ENCODE measurements at places on chromosomes 2 and 18.

DNA sequence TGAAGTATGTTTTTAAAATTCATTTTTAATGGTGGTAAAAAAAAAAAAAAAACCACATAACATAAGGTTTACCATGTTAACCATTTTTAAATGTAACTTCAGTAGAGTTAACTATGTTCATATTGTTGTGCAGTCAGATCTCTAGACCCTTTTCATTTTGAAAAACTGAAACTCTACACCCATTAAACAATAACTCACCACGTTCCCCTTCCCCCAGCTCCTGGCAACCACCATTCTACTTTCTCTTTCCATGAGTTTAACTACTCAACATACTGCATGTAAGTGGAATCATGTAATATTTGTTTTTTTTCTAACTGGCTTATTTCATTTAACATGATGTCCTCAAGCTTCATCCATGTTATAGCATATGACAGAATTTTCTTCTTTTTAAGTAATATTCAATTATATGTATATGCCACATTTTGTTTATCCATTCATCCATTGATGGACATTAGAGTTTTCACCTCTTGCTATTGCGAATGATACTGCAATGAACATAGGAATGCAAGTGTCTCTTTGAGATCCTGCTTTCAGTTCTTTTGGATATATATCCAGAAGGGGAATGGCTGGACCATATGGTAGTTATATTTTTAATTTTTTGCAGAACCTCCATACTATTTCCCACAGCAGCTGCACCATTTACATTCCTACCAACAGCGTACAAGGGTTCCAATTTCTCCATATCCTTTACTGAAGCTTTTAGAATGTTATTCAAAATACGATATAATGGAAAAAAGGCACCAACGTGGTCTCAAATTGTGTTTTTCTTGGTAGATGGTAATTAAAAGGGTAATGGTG is 91.0 kb downstream of the SPTBN1 start:
- no peak for DNase-seq

DNA sequence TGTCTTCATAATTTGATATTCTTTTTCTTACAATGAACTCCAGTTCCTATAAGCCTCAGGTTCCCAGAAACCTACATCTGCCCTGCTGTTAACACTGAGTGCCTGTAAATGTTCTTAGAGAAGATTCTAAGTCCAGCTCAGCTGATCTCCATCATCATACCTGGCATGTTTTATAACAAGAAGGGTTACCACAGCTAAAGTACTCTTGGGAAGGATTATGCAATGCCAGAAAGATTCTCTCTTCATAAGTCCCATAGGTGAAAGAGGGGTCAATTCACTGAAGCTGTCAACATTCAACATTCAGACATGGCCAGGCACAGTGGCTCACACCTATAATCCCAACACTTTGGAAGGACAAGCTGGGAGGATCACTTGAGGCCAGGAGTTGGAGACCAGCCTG is 31.3 kb upstream of the PTPN4 start:
- no peak for DNase-seq

- no peak for DNase-seq
Measured at GRCh38 chr2:120442541-120442922, 96.6 kb downstream of the INHBB start.

DNA sequence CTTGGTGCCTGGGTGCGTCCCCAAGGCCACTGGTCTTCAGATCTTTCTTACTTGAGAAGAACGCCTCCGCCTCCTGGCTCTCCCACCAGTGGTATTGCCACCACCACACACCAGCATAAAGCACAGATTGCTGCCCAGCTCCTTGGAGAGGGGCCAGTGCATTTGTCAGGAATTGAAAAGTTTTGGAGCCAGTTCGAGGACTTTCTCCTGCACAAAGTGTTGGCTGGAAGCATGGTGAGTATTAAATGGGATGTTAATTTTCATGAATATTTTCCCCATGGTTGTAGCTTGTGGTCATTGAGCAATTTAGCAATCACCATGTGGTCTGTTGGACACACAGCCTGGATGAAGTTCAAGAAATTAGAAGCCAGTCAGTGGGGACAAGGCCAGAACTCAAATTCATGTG is 684.6 kb upstream of the FANCL start:
- DNase-seq, result no peak

- no peak for DNase-seq
Measured at GRCh38 chr2:210189452-210190138, 18.4 kb upstream of the KANSL1L start.

- DNase-seq, result peak; percentile 53
Measured at GRCh38 chr2:127811397-127812321, 688 bp upstream of the WDR33 start.

- DNase-seq, result no peak
Measured at GRCh38 chr18:13532406-13533075, 193.8 kb downstream of the FAM210A start.

DNA sequence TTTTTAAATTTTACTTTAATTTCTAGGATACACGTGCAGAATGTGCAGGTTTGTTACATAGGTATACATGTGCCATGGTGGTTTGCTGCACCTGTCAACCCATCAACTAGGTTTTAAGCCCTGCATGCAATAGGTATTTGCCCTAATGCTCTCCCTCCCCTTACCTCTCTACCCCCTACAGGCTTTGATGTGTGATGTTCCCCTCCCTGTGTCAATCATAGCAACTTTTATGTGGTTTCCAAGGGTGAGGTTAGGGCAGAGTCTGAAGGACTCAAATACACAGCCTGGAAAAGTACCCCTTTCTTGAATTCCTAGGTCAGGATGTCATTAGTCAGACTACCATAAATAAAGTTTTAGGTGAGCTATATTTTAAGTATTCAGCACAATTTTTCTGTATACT is 31.1 kb upstream of the MYT1L start:
- no peak for DNase-seq

DNA sequence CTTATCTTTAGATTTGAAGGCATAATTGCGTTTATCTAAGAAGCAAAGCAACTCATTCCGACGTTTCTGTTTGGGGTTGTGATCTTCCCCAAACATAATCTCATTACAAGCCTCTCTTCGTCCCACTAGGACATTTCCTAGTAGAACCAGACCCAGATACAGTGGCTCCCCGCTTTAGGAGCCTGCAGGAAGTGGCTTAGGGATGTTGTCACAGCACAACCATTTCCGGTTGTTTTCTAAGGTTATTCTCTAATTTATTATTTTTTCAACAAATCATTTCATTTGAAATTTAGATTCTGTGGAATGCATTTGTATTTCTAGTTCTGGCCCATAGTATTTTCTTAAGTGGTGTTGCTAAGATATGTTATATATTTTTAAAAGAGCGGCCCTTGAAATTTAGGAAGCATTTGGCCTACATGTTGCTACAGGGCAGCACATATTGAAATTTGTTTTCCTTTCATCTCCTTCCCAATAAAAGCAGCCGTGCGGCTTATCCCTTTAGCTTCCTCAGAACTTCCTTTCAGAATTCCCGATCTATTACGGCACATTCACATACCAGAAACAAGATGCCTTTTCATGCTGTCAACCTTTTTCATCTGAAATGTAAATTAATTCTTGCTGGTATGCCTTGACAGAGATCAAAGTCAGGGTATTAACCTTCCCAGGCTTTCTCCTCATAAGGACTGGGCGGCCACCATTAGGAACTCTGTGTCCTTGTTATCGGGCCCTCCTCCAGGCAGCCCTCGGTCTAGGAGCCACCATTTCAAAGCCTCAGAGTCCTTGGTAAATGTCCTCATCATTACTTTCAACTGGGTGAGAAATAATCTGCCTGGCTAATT is 210.9 kb upstream of the SP5 start:
- DNase-seq, result no peak

GRCh38 chr2:146873646-146874259 is 971.1 kb upstream of the ACVR2A start:
- no peak for DNase-seq

DNA sequence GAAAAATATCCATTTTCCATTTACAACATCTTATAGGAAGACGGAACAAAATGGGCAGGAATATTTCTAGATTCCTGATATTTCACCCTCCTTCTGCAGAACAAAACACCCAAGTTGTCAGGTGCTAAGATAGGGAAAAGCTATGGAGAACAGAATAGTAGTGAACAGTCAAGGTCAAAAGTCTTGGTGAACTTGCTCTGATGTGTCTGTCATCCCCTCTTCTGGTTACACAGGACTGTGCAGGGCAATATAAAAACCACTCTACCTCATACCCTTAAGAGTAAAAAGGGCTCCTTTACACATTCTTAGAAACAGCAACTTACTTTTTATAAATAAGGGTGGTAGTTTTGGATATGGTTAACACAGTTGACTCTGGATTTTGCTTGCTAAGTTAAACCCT is 4.4 kb downstream of the MYL1 start:
- DNase-seq, result no peak

DNA sequence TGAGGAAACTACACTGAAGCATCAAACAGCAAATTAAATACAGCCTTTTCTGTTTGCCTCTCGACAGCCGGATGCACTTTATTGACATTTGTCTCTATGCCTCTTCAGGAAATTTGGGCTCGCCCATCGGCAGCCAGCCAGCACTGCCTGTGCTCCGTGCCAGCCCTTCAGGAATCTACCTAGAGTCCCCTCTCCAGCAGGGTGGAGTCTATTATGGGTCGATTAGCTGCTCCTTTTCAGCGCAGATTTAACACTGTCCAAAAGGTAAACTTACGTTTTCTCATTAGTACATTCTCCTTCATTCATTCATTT is 91.5 kb downstream of the MYCN start:
- peak; percentile 73 for DNase-seq

DNA sequence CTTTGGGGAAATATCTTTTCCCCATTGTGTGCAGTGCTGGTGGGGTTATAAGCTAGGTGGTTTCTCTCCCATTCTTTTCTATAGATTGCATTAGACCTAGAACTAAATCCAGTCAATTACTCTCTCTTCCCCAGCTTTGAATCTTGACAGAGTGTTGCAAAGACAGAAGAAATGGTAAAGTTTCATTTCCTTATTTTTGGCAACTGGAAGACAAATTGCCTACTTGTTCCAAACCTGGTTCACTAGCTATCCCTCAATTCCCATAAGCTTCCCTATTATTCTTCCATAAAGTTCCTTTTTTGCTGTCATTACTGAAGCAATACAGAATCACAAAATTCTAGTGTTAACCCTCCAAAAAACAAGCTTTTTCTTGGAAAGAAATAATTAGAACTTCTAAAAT is 94.0 kb upstream of the ITGA4 start:
- DNase-seq, result no peak

DNA sequence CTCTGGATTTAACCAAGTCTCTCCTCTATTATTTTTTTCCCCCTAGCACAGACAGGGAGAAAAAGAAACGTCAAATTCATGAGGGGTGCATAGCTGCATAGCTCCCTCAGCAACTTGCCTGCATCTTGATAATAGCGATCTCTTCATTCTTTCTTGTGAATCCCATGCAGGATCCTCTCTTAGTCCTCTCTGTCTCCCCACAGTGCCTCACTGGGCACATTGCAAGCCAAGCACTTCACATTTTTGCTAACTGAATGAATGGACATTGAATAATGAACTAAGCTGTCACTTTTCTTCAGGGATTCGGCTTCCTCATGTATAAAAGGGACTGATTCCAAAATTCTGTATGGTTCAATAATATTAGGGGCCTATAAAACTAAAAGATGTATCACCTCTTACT is 2.9 kb upstream of the EPB41L3 start:
- DNase-seq, result no peak

- DNase-seq, result no peak
Measured at GRCh38 chr2:143796051-143796450, 666.8 kb downstream of the ARHGAP15 start.

DNA sequence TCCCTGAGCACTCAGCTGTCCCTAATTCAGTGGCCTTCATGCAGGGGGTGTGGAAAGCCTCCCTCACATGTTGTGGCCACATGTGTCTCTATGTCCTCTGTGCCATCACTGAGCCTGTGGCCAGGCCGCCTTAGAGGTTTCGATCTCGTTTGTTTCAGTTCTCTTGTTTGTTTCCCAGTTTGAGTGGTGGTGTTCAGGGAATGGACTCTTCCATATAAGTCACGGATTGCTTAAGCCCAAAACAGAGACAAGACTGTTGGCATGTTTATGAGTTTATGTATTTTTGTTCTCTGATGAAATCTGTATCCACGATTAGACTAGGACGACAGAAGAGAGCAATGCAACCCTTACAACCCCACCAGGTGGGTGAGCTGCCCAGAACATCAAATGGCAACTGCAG is 134.5 kb downstream of the CCBE1 start:
- no peak for DNase-seq

GRCh38 chr2:230453006-230453405 is 37.0 kb downstream of the SP100 start:
- DNase-seq, result no peak

DNA sequence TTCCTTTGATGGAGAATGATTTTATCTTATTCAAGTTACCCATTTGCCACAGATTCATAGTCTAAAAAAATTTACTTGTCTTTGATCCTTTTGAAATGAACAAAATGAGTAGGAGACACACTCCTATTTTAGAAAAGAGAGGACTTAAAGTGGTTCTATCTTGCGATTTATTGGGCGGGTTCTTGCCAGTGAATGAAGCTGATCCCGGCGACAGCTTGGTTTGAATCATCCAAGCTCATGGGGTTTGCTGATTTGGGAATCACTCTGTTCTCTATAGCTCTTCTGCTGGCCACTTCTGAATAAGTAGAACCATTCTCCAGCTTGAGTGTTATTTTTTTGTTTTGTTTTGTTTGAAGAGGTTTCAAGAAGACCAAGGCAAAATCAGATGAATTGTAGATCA is 25.5 kb upstream of the PPP1CB start:
- DNase-seq, result no peak

- no peak for DNase-seq
Measured at GRCh38 chr2:232138441-232138840, 176.9 kb downstream of the DIS3L2 start.

- DNase-seq, result no peak
Measured at GRCh38 chr18:57353940-57354461, 1.6 kb downstream of the ST8SIA3 start.

DNA sequence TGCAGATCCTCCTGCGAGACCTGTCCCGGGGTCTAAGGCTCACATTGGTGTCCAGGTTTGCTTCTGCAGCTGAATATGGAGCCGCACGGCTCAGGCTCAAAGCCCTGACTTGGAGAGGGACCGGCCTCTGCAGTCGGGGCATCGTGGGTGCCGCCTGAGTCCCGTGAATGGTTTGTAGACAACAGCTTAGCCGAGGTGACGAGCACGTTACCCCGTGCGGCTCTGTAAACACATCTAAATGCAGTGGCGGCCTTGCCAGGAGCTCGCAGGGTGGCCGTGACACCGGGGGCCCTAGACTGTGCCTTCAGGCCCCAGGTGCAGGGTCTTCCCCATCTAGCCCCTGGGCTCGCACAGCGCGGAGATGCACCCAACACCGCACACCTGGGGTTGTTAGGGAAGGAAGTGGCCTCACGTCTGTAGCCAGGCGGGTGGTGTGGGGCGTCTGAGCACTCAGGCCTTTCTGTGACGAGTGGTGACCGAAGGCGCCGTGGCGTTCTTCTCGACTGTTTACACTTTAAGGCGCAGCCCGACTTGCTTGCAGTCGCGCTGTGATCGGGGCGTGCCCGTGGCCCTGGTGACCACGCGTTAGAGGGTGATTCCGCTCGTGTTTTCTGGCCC is 91.6 kb downstream of the NFATC1 start:
- peak; percentile 45 for DNase-seq

GRCh38 chr2:39995005-39995737 is 216.1 kb upstream of the THUMPD2 start:
- no peak for DNase-seq

GRCh38 chr2:11571170-11571569 is 37.3 kb downstream of the GREB1 start:
- DNase-seq, result peak; percentile 1

Data from lower lobe of right lung (tissue), 2 donors.